ENCODE measurements at places on chromosomes 6 and 20.

GRCh38 chr20:44435630-44436335 lies 39.9 kb upstream of the TTPAL start:
- DNase-seq = peak; percentile 57

GRCh38 chr6:36925809-36926208 lies 28.7 kb upstream of the PI16 start:
- no peak for DNase-seq

DNA sequence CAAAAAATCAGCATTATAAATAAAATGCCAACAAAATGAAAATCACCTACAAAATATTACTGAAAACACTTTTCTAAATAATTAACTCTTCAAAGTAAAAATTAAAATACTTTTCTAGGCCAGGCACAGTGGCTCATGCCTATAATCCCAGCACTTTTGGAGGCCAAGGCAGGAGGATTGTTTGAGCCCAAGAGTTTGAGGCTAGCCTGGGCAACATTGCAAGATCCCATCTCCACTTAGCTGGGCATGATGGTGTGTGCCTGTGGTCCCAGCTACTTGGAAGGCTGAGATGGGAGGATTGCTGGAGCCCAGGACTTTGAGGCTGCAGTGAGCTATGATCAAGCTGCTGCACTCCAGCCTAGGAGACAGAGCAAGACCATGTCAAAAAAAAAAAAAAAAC lies 6.4 kb downstream of the SERPINB9 start:
- no peak for DNase-seq

- DNase-seq = no peak
These were observed 9.6 kb downstream of the IGF2R start for GRCh38 chr6:159978291-159979135.

- peak; percentile 68 for DNase-seq
These were observed 38.7 kb downstream of the CDKAL1 start for GRCh38 chr6:20572940-20573339.

DNA sequence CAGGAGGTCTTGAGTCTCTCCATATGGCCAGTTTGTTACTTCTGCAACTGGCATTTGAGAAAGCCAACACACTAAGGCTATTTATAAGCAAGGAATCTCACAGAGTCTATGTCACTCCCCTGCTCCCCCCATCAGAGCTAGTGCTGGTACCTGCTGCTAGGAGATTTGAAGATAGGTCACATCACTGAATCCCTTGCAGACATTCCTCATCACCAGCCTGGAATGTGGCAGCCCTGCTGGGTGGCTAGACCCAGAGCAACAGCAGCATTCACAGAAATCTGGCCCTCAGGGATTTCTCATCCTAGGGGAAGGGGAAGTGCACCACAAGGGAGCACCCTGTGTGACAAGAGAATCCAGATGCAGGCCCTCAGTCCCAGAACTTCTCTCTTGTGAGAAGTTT lies 672.1 kb downstream of the HACE1 start:
- DNase-seq = no peak

GRCh38 chr6:17397764-17398194 lies 4.4 kb downstream of the CAP2 start:
- no peak for DNase-seq

- peak; percentile 85 for DNase-seq
These were observed 19.1 kb upstream of the HLA-DQB1 start for GRCh38 chr6:32685603-32686002.

DNA sequence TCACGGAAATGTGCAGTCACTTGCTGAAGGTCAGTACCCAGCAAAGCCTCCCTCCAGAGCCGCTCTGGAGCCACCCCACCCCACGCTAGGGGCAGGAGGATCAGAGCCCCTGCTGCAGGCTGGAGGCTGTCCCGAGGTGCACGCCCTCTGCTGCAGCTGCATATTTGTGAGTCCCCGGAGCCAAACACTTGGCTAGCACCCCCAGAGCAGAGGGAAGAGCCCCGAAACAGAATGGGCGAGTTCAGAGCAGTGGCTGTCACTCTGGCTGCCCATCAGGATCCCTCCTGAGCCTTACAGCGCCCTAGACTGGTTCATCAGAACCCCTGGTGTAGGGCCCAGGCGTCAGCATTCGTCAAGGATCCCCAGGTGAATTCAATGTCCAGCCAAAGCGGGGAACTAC lies 9.5 kb upstream of the TULP1 start:
- DNase-seq = no peak

Measured in common myeloid progenitor, CD34-positive (primary cell).